Activated T-cell treated with anti-CD3 and anti-CD28 coated beads for 24 hours (primary cell): ENCODE measurements at places on chromosomes 16 and 17.

DNA sequence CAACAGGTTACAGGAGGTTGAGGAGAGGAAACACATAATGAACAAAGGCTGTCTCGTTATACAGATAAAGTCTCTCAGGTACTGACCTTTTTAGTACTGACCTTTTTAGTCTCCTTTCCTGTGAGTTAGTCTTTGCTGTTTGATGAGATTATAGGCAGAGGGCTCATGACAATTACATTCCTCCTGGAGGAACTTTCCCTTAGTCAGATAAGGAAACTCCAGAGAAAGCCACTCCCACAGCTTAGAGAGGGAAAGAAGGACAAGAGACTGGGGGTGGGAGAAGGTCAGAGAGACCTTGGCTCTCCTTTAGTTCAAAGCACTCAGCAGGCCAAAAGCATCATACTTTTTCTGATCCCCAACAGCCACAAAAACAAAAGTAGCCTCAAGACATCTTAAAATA lies 15.3 kb upstream of the PSMD7 start:
- DNase-seq, result no peak

- no peak for DNase-seq
Measured at GRCh38 chr16:23899869-23900268, 64.1 kb downstream of the PRKCB start.

- DNase-seq, result no peak
Measured at GRCh38 chr16:85328676-85329058, 216.4 kb upstream of the CIBAR2 start.

DNA sequence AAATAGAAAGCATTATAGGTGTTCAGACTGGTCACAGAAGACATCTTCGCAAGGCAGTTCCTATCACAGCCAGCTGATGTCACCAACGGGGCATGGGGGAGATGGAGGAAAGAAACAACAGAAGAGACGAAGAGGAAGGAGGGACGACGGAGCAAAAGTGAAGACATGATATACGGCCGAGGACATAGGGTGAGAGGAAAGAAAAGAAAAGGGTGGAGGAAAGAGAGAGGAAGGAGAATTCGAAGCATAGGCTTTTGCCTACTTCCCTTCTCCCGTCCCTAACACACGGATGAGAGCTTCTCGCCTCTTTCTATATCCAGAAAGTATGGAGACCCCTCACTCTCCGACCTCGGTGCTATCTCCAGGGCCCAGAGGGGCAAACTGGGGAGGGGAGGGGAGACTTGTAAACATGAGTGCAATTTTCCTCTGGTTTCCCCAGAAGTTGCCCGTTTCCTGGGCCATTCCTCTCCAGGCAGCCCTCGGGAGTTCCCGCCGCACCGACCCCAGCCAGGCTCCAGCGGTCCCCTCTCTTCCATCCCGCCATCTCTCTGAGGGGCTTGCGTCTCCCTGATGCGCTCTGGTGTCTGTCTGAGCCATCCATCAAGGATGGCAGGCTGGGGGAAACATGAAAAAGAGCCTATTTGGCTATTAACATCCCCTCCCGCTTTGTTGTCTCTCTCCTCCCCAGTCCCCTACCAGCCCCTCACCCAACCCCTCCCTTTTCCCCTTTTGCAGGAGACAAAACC lies 26.0 kb downstream of the COPZ2 start:
- no peak for DNase-seq

DNA sequence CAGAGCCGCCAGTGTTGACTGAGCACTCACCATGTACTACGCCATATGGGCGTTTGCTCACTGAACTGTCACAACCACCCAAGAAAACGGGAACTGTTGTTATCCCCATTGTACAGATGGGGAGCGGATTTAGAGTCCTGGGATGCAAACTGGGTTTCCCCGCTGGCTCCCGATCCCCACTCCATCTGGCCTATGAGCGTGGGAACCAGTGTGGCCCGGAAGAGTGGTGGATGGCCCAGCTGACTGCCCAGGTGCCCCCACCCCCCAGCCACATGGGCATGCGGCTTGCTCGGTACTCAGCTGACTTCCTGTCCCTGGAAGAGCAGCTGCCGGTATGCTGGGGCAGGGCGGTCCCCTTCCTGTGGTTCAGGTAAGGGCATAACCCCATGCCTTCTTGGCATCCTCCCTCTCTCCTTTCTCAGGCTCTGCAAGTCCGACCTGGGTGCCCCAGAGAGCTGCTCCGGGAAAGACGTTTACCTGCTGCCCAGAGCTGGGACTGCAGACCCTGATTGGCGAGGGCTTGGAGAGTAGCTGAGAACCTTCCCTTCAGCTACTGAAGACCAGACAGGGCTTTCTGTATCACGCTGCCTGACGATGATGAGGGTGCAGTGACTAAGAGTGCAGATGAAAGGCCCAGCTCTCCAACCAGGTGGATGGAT lies 16.2 kb downstream of the SOCS3 start:
- DNase-seq, result peak; percentile 46

DNA sequence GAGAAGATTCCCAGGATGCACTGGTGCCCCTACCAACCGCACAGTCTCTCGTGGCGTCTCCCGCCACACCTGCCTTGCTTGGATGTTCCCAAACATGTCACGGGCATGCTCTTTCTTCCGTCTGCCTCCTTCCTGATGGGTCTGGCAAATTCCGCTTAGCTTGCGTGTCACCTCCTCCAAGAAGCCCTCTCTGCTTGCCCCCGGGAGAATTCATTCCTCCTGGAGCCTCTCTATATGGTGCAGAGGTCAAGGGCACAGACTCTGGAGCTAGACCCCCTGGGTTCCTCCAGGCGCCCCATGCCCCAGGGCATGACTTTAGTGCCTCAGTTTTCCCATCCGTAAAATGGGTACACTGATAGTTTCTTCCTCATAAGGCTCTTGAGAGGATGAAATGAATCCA lies 21.1 kb downstream of the LITAF start:
- no peak for DNase-seq

GRCh38 chr17:81062014-81062780 lies 27.2 kb downstream of the BAIAP2 start:
- no peak for DNase-seq

GRCh38 chr16:1113889-1114526 lies 18.0 kb upstream of the C1QTNF8 start:
- no peak for DNase-seq

- no peak for DNase-seq
Measured at GRCh38 chr16:30351586-30352419, 3.3 kb downstream of the CD2BP2 start.

GRCh38 chr17:67818110-67819002 lies 6.9 kb upstream of the BPTF start:
- no peak for DNase-seq

- DNase-seq, result no peak
Measured at GRCh38 chr17:29190592-29191207, 10.5 kb upstream of the MYO18A start.

- no peak for DNase-seq
Measured at GRCh38 chr17:58870747-58871146, 115.1 kb downstream of the PPM1E start.

DNA sequence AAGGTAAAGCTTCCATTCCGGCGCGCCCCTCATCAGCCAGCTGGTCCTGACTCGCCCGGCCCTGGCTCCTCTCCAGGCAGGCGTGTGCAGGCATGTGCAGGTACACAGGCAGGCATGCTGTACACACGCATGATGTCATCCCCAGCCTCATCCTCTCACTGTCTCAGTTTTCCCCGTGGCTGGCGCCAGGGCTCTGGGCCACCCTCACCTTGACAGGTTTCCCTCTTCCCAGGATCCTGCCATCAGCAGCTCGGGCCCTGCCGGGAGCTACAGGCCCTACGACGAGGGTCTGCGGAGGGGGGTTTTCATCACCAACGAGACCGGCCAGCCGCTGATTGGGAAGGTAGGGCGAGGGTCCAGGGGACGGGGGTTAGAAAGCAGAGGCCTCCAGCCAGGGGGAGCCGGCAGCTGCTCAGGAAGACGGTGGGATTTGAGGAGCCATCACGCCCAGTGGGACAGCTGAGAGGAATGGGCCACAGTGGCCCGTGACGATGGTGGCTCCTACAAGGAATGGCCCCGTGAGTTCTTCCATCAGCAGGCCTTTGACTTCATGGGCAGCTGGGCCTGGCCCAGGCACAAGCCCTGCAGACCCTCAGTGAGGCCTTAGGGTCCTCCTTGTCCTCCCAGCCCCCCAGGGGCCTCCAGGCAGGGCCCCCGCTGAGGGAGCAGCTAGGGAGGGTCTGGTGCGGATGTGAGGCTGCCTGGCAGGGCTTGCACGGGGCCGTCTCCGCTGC lies 8.5 kb downstream of the GAA start:
- no peak for DNase-seq

DNA sequence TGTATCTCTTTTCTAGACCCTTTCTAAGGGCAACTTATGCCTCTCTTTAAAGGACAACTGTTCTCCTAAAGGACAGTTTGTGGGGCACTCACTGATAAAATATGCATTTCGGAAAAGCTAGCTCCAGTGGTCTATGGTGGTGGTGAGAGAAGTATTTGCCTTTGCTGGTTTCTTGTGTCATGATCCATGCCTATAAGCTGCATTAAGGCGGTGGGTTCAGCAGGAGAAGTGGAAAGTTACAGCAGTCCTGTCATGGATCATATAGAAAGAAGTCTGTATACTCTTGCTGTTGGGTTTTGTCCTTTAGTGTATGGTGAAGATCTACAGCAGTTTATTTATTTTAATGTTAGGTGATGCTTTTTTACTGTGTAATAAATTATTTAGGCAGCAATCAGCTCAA lies 563.9 kb upstream of the PSMD7 start:
- DNase-seq, result no peak

DNA sequence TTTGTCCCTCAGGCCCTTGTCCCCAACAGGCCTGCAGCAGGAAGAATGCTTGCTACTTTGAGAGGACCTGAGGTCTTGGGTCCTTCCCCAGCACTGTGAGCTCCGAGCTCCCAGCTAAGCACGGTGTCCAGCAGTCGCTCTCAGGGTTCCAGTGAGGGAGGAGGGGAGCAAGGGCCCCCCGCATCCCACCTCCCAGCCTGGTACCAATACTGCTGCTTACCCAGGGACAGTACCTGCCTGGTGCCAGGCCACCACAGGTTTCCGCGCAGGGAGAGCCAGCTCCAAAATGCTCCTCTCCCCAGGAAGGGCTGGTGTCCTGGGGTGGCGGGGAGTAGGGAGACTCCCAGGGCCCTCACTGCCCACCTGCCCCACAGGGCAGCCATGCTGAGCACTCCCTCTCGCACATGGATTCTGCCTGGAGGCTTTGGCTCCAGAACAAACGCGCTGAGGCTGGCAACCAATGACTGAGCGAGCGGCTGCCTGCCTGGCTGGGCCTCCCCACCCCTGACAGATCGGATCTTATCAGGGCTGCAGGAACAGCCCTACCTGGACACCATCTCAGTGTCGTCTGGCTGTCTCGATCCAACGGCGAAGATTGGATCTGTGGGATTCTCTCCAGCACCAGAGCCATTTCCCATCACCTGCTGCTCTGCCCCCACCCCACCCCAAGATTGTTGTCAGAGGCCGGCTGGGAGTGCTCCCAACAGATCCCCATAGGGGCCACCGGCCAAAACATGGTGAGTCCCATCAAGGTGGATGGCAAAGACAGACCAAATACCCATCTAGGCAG lies 2.4 kb downstream of the DOK4 start:
- no peak for DNase-seq

- no peak for DNase-seq
Measured at GRCh38 chr17:80129006-80129565, 17.8 kb downstream of the EIF4A3 start.

- DNase-seq, result no peak
Measured at GRCh38 chr17:76292567-76292966, 15.5 kb downstream of the QRICH2 start.

DNA sequence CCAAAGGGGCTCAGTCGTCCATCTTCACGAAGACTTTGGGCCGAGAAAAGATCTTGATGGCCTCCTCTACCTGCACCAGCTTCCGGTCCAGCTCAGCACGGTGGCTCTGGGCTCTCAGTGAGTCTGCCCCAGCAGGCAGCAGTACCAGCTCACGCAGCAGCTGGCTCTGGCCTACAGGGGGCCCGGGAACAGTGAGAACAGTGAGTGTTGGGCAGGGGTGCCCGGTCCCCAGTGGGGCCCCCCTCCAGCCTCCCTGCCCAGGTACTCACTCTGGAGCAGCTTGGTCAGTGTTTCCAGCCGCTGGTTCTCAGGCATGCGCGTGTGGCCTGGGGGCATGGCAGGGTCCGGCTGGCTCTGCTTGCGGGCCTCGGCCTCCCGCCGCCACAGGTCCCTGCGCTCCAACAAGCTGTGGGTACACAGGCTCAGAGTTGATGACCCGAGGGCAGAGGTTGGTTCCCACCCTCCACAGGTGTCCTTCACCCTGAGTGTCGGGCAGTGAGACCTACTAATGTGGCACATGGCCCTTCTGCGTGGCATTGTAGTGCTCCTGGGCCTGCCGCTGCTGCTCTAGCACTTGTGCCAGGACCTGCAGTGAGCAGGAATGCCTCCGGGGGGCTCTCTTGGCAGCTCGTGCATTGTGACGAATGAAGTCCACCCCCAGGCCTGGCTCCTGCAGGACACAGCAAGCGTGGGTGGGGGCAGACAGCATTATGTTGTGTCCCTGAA lies 2.6 kb downstream of the PARD6A start:
- no peak for DNase-seq

GRCh38 chr17:4634976-4635375 lies 6.5 kb downstream of the ALOX15 start:
- no peak for DNase-seq

DNA sequence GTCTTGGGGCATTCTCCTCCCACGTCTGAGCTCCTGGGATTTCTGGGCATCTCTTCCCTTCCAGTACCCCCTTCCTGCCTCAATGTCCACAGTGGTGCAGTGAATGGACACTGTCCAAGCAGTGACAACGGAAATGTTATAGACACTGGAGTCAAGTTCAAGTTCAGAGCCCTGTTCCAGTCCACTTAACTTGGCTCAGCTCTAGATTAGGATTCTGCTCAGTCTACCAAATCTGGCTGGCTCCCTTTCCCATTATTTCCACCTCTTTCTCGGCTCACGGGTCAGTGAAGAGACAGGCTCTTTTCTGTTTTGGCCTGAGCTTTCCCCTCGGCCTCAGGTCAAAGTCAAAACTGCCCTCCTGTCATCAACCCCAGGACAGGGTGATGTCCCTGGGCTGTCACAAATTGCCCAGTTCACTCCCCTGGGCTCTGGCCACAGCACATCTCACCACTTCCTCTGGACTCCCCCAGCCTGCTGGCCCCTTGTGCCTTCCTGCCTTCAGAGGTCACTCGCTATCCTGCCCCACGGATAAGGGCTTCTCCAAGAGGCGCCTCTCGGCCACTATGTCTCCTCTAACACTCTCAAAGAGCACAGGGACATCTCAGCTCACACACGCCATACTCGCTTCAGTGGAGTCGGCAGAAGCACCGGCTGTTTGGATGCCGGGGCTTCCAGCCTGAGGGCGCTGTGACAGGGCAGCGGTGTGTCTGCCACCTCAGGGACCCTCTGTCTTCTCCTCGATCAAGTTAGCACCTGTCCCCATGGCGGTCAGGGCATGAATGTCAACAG lies 17.7 kb upstream of the MRPL38 start:
- DNase-seq, result no peak

- DNase-seq, result no peak
Measured at GRCh38 chr16:13793841-13794409, 126.0 kb upstream of the ERCC4 start.

DNA sequence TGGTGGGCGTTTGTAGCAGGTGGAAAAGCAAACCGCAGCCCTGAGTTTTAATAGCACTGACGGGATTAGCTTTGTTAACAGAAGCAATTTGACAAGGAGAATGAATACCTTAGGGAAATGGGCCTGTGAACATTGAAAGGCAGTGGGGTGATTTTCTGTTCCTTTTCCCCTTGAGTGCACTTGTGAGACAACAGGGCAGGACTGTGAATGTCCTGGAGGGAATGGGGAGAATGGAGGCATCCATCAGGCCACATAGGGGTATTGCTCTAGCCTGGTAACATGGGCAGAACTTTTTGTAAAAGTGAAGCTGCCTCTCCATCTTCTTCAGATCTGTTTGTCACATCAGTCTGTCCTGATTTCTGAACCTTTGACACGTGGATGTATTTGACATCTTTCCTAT lies 26.2 kb downstream of the USP43 start:
- no peak for DNase-seq
